Frontal cortex (tissue), 4 donors: ENCODE measurements at places on chromosomes 6 and 20. TPM values are rescaled to one million over a fixed set of nuclear protein-coding genes. Genes with fewer than 3 reads are reported as not detected.

Gene TINAG
- 0.41 TPM for total RNA-seq

Gene FAM209A
- total RNA-seq: not detected

Gene LINC00237
- total RNA-seq: 0.82 TPM

Gene TNF
- total RNA-seq: not detected

Gene HSPA1L
- 5.7 TPM for total RNA-seq

Gene OTOR
- 0.82 TPM for total RNA-seq

Gene SLC17A3
- total RNA-seq: not detected

Gene ADGRB3
- 158 TPM for total RNA-seq

Gene VPS52
- 24.9 TPM for total RNA-seq

Gene TBX18
- total RNA-seq: 6.5 TPM

Gene SLC26A8
- total RNA-seq: 5.7 TPM

Gene HDGFL1
- under 0.01 TPM for total RNA-seq
